Fibroblast of mammary gland (primary cell): ENCODE measurements at places on chromosomes 3 and 15.
A peak's percentile ranks its signal among the peaks of the same experiment; 100 is the strongest.

GRCh38 chr3:73432023-73432705, 192.6 kb downstream of the PDZRN3 start:
- DNase-seq, result peak; percentile 63

DNA sequence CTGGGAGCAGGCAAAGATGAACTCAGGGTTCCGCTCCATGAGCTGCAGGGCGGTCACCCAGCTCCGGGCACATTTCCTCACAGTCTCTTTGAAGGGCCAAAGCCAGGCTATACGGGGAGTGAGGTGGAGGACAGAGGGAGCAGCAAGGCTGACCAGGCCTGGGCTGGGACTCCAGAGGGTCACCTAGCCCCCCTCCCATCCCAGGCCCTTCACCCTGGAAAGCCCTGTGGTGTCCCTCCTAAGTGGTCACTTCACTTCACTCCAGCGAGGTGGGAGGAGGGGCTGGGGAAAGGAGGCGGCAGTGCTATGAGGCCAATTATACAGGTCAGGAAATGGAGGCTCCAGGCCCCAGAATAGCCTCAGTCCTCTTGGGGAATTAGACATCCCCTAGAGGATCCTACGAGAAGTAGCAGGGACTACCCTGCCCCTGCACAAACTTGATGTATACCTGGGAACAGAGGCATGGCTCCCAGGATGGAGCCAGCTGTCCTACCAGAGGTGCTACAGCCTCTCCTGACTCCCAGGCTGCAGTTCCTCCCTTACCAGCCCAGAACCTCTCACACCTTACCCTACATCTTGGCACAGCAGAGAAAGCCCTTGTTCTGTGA, 5.7 kb downstream of the MAN2C1 start:
- DNase-seq, result no peak

DNA sequence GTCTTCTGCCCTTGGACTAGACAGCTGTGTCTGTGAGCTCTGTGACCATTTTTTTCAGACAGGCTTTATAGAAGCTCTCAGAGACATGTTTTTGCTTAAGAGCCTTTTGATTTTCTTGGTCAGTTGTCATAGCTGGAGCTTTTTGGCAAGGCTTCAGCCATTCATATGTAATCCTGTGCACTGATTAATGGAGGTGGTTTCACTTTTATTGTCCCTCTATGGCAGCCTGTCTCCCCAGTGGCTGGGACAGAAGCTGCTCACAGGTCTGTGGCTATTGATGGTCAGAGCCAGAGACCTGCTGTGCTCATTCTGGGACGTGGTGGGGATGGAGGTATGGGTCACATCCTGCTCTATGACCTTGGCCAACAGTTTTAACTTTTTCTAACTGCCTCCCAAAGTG, 226.6 kb upstream of the LRRFIP2 start:
- no peak for DNase-seq

GRCh38 chr15:49645941-49646340, 25.1 kb downstream of the DTWD1 start:
- peak; percentile 82 for DNase-seq

DNA sequence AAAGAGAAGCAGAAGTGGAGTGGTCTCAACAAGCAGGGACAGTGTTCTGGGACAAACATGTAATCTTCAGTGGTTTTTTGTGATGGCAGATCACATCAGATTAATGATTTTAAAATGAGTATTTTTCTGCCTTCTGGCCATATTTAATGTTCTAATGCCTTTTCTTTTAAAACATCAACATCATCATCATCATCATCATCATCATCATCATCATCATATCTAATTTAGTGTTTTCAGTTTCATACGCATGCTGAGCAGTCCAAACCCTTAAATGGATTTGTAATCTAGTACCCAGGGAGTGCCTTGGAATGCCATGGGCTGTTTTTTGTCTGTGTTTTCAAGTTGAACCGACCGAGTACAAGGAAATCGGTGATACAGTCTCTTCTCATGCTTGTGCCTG, 68.9 kb downstream of the CACNA2D3 start:
- no peak for DNase-seq

DNA sequence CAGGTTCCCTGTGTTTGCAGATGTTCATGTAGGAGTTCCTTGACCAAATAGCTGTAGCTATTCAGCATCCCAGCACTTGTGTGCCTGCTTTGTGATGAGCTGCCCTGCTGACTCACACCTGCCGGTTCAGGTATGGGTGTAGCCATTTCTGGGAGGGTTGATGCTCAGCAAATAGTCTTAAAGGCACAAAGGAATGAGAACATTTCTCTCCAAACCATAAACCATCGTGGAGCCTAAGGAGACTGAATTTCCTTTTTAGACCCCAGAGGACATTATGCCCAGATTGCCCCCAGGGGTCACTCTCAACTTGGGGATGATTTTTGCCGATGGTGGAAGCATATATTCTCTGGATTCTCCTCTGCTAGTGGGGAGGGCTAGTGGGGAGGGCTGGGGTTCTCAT, 80.6 kb downstream of the ADAMTSL3 start:
- peak; percentile 10 for DNase-seq

DNA sequence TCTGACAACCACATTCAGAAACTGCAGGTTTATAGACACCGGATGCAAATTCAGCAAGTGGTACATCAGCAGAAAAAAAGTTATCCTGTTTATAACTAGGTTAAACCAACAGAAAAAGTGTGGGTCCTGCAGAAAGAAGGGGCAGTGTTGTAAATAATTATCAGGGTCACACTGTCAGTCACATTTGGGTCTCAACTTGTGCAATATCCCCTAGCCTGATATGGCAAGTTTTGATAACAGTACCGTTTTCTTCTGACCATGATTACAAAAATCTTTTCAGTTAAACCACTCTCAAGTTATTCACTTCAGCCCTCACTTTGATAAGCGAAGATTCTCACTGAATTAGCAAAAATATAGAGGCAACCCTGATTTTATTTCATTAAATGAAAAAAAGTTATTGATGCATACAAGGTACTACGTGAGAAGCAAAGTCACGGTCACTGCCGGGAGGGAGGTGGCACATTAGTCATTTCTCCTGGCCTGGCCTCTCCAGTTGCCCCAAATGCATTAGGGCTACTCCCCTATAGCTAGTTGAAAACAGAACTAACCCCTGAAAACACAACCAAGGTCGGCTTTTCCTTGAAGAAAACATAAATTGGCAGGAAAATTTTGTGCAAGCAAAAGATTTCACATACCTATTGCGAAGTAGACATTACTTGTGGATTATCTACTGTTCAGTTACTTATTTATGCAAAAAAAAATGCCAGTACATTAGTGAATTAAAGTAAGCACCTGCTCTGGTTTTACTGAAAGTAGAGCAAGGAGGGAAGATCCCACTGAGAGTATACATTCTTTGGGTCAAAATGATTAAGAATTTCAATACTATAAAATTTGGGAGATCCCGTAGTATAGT, 28.6 kb downstream of the IL5RA start:
- no peak for DNase-seq

DNA sequence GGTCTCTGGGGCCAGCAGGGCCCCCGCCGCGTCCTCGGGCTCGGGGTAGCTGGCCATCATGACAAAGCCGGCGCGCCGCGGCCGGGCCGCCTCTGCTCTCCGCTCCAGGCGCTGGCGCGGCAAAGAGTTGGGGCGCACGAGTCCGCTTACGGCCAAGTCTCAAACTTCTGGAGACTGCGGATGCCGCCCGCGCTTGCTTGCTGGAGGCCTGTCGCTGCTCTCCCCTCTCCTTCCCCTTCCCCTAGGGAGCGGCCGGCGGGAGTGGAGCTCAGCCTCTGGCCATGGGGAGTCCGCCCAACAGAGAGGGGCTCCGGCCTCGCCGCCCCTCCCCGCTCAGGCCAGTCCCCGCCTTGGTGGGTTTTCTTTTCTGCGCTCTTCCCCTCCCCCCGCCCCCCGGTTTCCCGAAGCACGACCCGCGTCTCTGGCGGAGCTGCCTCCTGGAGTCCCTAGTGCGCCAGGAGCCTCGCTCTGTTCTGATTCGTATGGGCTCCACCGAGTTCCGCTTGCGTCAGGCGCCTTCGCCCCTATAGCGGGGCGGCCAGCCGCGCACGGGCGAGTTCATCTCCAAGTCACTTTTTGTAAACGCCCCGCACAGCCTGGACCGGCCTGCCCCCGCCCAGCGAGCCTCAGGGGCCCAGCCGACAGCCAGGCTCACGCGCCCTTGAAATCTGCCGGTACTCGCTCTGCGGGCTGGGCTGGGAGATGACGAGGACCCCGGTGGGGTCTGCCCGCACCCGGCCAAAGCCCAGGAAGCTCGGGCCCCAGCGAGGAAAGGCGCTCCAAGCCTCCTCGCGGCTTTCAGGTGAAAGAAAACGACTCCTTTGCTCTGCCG, at the start of the genes FOXL2 and FOXL2NB:
TSS of gene FOXL2 (minus strand) at position 475 of the 832 bp plus-strand sequence. CDS start at position 60, 415 bp downstream.
TSS of gene FOXL2NB (plus strand) at position 555 of the 832 bp plus-strand sequence. CDS start at position 703, 148 bp downstream.
- peak; percentile 60 for DNase-seq

GRCh38 chr3:160094562-160094961, 105.9 kb downstream of the IL12A start:
- DNase-seq, result no peak

GRCh38 chr15:78229431-78230406, 4.6 kb downstream of the ACSBG1 start:
- DNase-seq, result no peak

DNA sequence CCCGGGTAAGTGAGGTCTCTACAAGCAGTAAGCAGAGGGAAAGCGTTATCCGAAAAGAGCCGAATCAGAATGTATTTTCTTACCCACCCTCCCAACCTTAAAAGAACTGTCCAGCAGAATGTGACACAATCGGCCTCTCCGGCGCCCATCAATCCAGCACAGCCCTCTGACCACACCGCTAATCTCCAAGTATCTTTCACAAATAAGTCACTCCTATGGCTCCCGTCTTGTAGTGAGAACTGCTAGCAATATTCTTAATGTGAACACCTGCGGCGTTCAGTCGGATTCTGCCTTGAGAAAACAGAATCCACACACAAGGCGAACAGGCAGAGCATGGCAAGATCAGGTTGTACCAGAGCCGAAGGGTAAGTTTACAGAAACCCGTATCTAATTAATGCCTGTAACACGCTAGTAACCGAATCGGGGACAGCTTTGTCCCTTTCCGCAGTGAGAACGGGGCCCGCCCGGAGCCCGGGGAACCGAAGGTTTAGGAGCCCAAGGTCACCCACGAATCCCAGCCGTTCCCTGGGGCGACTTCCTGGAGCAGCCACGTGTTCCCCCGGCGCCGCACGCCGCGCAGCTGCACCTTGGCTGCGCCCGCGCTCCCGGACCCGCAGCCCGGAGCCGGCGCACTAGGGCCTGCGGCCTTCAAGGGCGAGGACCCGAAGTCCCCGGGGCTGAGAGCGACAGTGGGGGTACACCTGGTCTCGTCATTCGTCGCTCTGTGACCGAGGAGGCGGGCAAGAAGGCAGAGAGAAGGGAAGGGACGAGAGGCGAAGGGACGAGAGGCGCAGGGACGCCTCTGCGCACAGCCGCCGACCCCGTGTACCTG, 672 bp downstream of the TFRC start:
- peak; percentile 39 for DNase-seq

- no peak for DNase-seq
These were observed 788 bp upstream of the DLG1 start for GRCh38 chr3:197298945-197299854.

DNA sequence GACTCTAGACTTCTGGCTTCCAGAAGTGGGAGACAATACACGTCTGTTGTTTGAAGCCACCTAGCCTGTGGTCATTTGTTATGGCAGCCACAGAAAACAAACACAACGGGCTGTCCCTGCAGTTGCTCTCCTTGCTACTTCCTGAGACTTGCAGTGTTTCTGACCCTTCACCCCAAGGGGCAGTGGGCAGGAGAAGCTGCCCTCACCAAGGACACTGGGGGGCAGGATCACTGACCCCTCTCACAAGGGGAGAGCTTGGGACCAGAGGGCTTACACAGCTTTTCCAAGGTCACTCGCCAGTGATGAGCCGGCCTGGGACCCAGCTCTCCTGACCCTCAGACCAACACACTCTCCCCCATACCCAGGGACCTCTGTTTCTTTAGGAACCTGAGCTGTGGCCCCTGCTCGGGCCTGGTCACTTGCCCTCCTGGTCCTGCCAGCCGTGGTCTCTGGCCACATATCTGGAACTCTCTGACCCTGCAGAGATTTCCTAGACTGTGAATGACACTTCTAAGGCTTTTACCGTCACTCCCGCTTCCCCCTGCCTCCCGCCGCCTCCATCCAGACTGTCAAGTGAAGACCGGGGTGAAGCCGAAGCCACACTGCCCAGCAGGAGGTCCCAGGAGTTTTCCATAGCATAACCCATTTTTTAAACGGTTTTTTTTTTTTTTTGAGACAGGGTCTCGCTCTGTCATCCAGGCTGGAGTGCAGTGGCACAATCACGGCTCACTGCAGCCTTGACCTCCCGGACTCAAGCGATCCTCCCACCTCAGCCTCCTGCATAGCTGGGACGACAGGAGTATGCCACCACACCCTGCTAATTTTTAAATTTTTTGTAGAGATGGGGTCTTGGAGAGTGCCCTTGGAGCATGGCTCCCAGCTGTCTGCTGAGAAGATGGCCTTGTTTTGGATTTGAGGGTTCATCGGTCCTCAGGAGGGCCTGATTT, 4.4 kb downstream of the ATP2B2 start:
- no peak for DNase-seq

DNA sequence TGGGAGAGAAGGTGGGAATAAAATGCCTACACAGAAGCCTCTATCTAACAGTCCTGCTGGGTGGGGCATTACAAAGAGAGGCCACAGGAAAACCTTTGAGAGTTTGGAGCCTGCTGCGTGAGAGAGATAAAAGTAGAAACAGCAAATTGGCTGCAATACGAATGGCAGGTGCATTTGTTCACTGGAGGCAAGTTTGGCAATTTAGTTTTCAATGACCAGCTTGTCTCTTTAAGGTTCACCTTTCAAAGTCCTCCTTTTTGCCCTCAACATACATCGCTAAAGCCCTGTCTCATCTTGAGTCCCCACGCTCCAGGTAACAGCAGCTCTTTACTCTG, 405.7 kb downstream of the LSAMP start:
- DNase-seq, result no peak

DNA sequence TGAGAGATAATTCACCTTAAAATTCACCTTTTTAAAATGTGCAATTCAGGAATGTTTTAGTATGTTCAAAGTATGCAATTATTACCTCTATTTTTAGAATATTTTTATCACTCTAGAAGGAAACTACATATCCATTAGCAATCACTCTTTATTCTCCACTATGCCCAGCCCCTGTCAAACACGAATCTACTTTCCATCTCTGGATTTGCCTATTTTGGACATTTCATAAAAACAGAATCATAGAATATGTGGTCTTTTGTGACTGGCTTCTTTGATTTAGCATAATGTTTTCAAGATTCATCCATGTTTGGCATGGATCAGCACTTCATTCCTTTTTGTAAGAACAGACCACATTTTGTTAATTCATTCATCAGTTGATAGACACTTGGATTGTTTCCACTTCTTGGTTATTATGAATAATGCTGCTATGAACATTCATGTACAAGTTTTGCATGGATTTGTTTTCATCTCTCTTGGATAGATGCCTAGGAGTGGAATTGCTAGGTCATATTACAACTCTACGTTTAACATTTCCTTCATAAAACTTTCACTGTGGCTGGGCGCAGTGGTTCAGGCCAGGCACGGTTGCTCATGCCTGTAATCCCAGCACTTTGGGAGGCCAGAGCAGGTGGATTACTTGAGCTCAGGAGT, 12.7 kb downstream of the HMCES start:
- peak; percentile 56 for DNase-seq

- peak; percentile 10 for DNase-seq
These were observed 45.9 kb upstream of the TMEM115 start for GRCh38 chr3:50405249-50405648.

GRCh38 chr15:100167884-100168375, 173.8 kb downstream of the ADAMTS17 start:
- DNase-seq, result no peak
